T-helper 2 cell (primary cell): ENCODE measurements at places on chromosomes 1 and 21.

- no peak for DNase-seq
Measured at GRCh38 chr1:183736343-183736742, 68.6 kb upstream of the RGL1 start.

GRCh38 chr1:182092336-182092735 lies 30.8 kb upstream of the ZNF648 start:
- DNase-seq = no peak

- no peak for DNase-seq
Measured at GRCh38 chr21:38264571-38264970, 7.8 kb downstream of the KCNJ15 start.

GRCh38 chr21:46146856-46147255 lies 8.5 kb downstream of the FTCD start:
- no peak for DNase-seq

DNA sequence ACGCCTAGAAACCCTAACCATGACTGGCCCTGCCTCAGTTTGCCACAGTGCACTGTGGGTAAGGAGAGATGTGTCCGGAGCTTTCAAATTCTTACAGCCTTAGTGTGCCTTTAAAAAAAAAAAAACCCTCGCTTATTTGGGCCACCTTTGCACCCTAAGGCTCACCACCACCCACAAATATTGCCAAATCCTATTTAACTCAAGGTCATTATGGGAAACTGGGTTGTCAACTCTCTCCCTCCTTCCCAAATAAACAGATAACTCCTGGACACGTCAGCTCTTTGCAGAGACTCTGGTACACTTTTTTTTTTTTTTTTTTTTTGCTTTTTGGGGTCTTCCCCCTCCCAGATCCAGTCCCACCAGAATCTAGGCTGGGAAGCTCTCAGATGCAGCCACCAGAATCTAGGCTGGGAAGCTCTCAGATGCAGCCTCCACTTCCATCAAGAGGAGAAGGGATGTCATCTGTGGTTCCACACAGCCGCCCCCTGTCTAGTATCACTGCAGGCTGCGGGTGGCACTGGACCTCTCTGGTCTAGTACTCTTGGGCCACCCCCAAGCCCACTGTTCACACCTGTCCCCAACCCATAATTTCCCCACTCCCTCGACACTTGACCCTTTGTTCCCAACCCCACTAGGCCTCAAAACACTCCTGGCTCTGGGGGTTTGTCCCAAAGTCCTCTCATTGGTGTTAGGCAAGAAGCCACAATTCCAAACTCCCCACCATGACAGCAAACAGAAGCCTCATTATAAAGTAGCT lies 3.4 kb downstream of the DHRS3 start:
- DNase-seq = no peak
